NCI-H1105 (cell line): ENCODE measurements at places on chromosomes 2 and 18.

DNA sequence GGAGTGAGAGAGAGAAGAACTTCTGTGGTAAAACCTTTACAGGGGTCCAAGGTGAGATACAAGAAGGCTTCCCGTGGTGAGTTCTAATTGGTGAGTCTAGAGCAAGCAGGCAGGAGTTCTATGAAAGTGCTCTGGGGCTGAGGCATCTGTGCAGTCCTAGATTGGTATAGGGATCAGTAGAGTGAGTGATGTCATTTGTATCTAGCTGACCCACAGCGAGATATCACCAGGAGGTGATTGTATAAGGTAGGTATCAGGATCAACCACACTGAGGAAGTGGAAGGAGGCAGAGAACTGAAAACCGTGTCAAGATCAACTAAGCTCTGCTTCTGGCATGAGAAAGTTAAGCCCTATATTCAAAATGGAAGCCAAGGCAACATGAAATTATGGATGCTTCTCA is 1648.9 kb upstream of the TMEFF2 start:
- no peak for DNase-seq

GRCh38 chr2:129768485-129769184 is 210.8 kb upstream of the RAB6C start:
- DNase-seq, result no peak

DNA sequence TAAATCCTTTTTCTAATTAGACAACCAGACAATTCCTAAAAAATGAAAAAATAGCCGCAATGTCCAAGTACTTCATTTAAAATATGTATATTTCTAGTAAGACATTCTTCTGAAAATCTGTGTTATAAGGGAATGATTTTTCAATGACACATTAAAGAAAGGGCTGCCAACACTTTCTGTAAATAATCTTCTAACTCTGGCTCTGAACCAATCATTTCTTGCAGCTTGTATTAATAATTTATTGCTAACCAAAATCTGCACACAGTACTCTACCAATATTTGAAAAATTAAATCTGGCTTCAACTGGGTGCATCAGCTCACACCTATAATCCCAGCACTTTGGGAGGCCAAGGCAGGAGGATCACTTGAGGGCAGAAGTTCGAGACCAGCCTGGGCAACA is 8.3 kb downstream of the NFU1 start:
- DNase-seq, result no peak

- peak; percentile 33 for DNase-seq
Observed at GRCh38 chr2:160666154-160667060, 172.8 kb upstream of the RBMS1 start.

DNA sequence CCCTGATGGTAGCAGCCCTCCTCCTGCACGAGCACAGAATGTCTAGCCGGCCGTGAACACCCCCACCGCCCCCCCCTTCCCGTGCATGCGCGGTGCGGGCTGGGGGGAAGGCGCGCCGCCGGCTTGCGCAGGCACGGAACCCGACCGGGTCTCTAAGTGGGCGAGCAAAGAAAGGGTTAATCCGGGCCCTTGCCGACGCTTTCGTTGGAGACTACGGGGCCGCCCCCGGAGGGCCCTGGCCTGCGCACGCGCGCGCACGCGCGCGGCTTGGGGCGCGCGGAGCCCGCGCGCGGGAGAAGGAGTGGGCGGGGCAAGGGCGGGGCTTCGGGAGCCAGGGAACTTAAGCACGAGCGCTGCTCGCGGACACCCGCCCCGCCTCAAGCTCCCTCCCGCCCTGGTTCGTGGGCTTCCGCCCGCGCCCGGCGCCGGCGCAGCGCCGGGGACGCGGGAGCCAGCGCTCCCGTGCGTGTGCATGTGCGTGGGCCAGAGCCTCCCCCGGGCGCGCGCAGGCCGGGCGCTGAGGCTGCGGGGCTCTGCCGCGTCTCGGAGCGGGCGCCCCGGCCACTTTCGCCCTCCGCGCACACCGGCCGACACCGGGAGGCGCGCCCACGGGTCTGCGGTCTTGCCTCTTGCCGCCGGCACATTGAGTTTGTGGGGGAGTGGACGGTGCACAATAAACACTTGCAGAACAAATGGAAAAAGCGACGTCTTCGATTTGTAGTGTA is 617 bp upstream of the ZBTB14 start:
- peak; percentile 80 for DNase-seq

DNA sequence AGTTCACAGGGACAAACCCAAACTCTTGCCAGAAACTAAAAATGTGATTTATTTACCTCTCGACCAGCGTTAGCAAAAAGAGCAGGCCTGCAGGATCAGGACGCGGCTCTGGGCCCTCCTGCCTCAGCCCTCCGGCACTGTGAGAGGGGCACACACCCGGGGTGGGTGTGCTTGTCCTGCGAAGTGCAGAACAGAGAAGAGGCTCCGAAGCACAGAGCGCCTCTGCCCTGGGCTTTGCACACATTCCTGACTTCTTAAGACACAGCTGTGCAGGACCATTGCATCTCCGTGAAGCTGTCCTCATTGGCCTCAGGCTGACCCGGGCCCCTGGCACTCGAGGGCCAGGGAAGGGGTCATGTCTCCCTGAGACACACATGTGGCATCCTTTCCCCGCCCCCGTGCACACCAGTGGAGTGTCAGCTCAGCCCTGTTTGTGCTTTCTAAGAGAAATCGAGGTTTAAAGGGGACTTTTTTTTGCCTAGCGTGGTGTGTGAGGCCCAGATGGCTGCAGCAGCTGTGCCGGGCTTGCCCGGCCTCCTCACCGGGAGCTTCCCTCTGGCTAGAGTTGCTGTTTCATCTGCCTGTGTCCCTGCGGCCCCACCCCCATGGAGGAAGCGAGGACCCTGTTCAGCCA is 9.9 kb upstream of the NFATC1 start:
- DNase-seq, result no peak

- no peak for DNase-seq
Observed at GRCh38 chr2:151551556-151551955, 141.9 kb downstream of the RIF1 start.

- DNase-seq, result no peak
Observed at GRCh38 chr2:43176449-43176848, 50.0 kb downstream of the ZFP36L2 start.

DNA sequence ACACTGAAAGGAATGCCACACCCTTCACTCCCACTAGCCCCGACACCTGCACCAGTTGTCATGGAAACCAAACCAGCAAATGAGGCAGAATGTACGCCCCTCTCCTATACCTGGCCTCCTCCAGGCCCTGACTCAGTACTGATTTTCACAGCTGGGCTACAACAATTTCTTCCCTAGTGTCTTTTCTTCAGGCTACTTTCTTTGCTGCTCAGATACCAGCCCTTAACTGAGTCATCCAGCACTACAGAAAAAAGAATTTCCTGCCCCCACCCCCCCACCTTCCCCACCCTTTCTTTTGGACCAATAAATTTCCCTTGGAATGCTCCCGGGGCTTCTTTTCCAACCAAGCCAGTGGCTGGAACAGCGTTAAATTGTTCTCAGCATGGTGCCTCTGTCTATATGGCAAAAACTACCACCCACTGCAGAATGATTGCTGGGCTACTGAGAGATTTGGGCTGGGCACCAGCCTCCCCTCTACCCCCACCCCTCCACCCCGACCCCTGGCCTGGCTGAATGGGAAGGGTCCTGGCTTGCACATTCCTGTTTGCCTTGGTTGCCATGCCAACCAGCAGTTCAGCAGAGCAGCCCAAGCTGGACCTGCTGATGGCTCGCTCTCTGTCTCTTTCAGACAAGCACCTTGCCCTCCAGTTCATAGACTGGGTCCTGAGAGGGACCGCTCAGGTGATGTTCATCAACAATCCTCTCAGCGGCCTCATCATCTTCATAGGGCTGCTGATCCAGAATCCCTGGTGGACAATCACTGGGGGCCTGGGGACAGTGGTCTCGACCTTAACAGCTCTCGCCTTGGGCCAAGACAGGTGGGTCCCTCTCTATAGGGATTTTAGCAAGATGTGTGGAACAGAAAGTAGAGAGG is 11.3 kb downstream of the SLC14A2 start:
- no peak for DNase-seq
